ENCODE measurements at places on chromosomes 2 and 18.

DNA sequence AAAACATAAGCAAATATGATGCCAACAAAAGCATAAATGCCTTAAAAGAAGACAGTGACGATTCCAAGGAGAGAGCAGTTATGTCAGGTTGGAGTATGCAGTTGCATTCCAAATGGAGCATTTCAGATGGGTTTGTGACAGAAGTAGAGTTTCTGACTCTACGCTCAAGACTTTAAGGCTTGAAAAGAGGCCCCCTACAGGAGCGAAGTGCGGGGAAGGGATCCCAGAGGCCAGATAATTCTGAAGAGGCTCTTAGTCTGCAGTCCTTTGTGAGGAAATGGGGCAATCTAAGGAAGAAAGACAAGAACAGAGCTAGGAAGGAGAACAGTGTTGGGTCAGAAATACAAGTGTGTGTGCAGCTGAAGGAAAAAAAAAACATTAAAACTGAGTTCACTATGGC, 95.5 kb downstream of the ZNF521 start:
- DNase-seq, result no peak

GRCh38 chr2:174613531-174613930, 15.9 kb upstream of the WIPF1 start:
- no peak for DNase-seq

- DNase-seq, result no peak
These were observed 1.6 kb downstream of the CNDP2 start for GRCh38 chr18:74497778-74498177.

DNA sequence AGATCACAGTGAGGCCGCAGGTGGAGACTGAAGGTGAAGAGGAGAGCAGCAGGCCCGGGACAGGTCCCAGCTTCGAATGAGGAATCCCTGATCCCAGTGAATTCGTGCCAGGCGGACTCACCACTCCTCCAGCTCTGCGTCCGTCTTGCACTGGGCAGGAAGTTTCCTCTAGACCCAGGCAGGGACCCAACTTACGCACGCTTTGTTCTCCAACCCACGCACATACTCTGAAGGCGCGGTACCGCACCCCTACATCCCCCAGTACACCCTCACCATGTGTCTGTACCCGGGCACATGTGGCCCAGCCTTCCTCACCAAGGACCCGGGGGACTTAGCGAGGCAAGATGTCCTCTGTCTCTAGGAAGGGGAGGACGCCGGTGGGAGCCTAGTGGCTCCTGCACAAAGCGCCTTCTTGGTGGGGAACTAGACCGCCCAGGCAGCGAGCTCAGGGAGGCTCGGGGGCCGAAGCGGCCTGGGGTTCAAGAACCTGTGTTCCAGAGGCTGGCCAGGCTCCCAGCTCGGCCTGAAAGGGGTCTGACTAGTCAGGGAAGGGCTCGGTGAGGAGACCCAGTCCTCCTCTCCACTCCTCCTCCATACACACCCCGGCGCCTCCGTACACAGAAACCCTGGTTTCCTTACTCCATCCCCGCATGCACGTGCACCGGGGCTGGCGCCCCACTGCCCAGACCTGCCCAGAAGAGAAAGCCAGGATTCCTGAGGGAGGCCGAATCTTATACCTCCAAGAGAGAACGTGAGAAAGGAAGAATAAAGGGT, 38.3 kb upstream of the ATP6V1B1 start:
- DNase-seq, result no peak

DNA sequence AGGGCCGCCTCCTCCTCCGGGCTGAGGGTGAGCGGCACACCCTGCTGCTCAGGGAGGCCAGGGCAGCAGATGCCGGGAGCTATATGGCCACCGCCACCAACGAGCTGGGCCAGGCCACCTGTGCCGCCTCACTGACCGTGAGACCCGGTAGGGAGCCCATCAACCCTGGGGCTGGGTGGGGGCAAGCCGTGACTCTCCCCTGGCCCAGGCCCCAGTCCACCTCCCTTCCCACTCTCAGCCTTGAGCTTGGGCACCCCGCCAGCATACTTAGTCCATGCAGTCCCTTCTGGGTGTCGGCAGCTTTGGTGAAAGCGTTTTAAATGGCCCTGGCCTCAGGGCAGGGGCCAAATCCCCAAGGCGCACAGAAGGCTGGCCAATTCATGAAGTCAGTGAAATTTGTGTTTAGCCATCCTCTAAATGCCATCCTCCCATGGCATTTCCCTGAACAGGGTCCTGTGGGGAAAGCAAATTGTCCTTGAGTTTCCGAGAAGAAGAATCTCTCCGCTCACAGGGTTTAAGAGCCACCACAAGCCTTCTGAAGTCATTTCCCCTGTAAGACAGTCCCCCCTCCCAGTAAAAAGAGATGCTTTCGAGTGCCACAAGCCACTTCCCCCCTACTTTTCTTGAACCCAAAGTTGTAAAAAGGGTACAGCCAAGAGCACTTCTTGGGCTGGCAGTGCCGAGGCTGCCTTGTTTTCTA, 17.2 kb downstream of the SPEG start:
- no peak for DNase-seq

- DNase-seq, result no peak
These were observed 31.0 kb upstream of the GLI2 start for GRCh38 chr2:120704696-120705095.

DNA sequence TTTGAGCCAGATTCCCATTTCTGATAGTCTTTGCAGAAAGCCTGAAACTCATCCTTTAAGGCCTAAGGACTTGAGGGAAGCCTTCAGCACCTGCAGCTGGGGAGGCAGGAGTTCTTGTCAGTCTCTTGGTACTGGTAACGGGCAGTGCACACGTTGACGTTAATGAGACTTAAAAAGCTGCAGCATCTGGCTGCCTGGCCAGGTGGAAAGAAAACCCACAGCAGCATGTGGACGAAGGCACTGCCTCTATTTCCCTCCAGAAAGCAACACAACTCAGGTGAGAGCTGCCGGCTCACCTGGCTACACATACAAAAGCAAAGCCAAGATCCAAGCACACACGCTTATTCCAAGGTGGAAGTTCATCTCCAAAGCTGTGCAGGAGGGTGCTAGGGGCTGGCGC, 178.8 kb downstream of the ANAPC1 start:
- DNase-seq, result no peak

DNA sequence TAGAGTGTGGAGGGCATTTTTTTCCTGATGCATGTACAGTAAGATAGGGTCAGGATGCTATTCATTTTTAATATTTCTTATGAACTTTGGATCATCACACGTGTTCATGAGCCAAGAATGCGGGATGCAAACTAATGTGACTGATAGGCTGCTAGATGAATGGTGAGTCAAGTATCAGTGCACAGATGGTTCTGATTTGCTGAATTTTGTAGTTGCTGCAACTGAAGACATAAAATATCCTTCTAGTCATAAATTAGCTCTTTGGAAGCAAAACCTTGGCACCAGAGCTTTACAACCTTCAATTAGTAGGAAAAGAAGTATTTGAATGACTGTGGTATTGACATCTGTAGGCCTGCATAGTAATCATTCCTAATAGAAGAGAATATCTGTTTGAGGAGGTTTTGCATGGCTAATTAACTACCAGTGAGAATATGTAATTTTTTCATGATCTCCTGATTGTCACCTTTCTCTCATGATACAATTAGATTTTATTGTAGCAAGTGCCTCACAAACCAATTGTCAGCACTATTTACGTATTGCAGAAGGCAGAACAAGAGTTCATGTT, 94.0 kb downstream of the VRK2 start:
- DNase-seq, result no peak

GRCh38 chr2:55720417-55720816, 26.8 kb upstream of the PNPT1 start:
- no peak for DNase-seq

- peak; percentile 47 for DNase-seq
These were observed 3.7 kb downstream of the FBXO48 start for GRCh38 chr2:68463287-68463877.

- DNase-seq, result no peak
These were observed 895.1 kb upstream of the CELF4 start for GRCh38 chr18:38460657-38461056.

DNA sequence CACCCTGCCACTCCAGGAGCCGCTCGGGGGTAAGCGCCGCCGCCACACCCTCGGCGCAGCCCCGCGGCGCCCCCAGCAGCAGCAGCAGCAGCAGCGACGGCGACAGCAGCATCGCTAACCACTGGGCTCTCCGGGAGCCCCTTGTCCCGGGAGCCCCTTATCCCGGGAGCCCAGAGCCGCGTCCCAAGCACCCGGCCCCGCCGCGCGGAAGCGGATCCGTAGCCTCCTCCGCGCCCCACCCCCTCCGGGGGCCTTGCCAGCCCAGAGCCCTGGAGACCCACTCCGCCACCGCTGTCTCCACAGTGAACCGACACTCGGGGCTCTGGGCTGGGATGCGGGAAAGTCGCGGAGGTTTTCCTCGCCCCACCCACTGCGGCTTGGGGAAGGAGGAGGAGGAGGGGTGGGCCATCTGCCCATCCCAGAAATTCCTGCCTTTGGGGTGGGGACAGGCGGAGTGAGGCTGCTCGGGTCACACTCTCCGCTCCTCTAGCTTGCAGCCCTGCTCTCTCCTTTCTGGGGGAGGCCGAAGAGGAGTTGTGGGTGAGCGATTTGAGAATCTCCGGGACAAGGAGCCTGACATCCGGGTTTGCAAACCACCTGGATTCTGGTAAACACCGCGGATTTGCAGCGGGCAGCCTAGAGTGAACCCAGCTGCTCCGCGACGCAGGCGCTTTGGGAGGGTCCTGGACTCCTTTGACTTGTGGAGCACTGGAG, at the start of gene PLA2R1:
PLA2R1 (minus strand) TSS at position 324 of the 714 bp plus-strand sequence; CDS start at position 112, 212 bp downstream.
- DNase-seq, result no peak

- DNase-seq, result no peak
These were observed 891 bp upstream of the FTCDNL1 start for GRCh38 chr2:199851883-199852282.

DNA sequence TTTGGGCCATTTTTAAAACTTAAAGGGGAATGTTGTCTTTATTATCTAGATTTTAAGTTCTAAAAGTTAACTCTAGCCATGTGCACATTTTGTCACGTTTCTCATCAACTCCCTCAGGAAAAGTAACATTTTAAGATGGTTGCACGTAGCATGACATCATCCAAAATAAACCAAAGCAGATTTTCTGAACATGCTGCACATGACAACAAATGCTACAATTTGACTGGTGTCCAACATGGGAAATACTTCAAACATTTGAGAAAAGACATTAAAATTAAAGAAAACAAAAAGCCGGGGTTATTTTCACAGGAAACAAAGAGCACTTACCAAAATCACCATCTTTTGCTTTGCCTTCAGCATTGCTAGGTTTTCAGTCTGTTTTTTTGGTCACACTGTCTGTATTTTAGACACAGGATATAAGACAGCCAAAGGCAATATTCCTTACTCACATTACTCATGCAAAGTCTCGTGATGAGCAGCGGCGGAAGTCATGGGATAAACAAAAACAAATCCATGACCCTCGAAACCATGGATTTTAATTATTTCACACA, 51.3 kb upstream of the RND3 start:
- DNase-seq, result peak; percentile 73

- peak; percentile 18 for DNase-seq
These were observed 181.2 kb downstream of the ATAD2B start for GRCh38 chr2:23745726-23746105.

DNA sequence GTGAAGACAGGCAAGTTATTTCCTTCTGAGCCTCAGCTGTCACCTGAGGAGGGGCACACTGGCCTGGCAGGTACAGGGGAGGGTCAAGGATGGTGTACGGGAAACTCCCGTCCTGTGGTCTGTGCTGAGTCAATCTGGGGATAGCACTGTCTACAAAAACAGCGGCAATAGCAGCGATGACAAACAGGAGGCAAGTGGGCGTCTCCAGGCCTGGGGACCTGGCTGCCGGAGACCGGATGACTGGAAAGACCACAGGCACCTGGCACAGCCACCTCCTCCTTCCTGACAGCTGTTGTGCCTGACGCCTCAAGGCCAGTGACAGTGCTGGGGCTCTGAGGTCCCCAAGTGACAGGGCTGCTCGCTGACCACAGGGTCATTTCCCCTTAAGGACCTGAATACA, 202.1 kb upstream of the HS6ST1 start:
- DNase-seq, result peak; percentile 79

DNA sequence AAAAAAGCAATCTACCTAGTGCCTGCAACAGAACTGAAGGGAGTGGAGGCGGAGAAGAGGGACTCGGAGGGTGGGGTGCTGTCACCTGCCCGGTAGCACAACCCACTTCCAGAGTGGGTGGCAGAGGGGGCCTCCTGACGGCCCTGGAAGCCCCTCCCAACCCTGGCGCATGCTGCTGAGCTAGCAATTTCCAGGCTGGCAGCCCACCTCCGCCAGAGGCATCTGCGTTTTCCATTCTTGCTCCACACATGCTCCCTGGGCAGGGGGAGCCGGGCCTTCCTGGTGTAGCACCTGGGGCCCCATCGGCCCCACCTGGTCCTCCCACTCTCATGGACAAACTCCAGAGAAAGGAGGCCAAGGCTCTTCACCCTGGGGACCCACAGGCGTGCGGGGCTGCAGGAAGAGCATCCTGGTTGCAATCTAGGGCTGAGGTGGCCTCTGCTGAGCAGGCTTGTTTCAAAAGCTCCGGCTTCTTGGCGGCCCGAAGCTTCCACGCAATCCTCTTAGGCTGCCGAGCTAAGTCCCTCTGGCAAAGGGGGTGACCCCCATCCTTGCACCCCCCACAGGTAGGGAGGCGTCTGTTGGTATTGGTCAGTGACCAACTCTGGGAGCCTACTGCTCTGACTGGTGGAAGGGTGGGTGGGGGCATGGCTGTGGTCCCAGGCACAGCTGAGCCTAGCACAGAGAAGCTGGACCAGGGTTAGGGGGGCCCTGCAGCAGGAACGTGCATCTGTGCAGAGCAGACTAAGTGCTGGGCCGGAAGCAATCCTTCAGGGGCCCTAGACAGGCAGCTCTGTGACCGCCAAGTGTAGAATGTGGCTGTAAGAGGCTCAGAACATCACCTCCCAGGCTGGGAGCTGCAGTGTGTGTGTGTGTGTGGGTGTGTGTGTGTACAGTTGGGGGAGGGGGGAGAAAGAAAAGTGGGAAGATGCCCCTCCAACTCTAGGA, 2.6 kb downstream of the HS6ST1 start:
- peak; percentile 1 for DNase-seq

GRCh38 chr2:133303150-133303549, 265.1 kb downstream of the NCKAP5 start:
- DNase-seq, result no peak

GRCh38 chr18:13260197-13260934, 41.8 kb downstream of the LDLRAD4 start:
- no peak for DNase-seq

DNA sequence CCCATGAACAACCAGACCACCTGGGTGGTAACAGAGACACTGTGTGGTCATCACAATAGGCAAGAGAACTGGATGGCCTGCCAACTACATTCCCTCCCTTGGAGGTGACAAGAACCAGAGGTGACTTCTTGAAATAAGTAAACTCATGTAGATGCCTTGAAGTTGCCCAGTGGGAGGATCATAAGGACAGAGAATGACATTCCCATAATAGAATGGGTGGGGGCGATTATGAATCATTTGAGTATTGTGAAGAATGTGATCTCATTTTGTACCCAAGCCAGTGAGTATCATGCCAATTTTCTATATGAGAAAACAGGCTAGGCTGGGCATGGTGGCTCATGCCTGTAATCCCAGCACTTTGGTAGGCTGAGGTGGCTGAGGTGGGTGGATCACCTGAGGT, 211.4 kb upstream of the GYPC start:
- DNase-seq, result no peak

GRCh38 chr2:166351319-166351718, 24.4 kb downstream of the SCN9A start:
- DNase-seq, result peak; percentile 58
